Ascending aorta (tissue), 2 donors: ENCODE measurements at places on chromosomes 12 and 14. TPM values are rescaled to one million over a fixed set of nuclear protein-coding genes. Genes with fewer than 3 reads are reported as not detected.

Gene SIX4
- 1.4 TPM for total RNA-seq

Gene MSI1
- 0.11 TPM for total RNA-seq

Gene DCN
- 443 TPM for total RNA-seq

Gene KLHL33
- total RNA-seq: not detected

Gene TAS2R7
- total RNA-seq: not detected

DNA sequence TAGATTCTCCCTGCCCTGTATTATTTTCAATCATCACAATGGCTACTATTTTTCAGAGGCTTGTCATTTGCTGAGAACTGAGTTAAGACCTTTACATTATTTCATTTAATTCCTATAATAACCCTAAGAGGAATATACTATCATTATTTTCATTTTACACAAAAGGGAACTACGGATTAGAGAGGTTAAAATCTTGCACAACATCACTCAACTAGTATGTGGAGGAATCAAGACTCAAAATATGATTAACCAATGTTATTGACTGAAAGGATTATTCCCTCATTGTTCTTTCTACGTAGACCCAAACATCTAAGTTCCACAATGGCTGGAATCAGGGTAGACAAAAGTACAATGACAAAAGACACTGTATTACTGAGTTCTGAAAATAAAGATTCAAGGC is 45.0 kb downstream of the GPR65 start:
- DNase-seq: no peak

GRCh38 chr12:93419388-93420034 is 22.2 kb downstream of the UBE2N start:
- DNase-seq: no peak

GRCh38 chr12:110475426-110475825 is 6.8 kb downstream of the FAM216A start:
- no peak for DNase-seq

DNA sequence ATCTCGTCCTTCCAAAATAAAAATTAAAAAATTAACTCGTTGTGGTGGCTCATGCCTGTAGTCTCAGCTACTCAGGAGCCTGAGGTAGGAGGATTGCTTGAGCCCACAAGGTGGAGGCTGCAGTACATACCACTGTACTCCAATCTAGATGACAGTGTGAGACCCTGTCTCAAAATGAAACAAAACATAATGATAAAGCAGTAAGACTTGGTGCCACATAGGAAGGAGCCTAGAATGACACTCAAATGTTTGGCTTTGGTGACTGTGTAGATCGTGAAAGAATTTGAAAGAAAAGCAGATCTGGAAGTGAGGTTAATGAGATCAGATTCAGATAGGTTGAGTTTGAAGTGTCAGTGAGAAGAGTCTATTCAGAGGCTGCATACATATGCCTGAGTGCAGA is 150.1 kb upstream of the ATP2B1 start:
- no peak for DNase-seq

DNA sequence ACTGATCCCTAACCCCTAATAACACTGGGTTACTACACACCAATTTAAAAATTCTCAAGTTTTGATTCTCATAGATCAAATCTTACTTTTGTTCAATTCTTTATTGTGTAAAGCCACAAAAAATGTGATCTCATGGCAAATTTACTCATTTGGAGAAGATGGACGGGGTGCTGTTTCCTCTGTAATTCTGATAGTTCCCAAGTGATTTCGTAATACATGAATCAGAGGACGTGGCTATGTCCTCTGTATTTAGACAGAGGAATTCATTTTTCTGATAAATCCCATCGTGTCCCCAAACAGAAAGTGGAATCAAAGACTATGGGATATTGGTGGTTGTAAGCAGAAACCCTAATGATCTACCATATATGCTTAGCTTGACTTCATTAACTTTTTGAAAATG is 76.6 kb upstream of the GNG2 start:
- no peak for DNase-seq

- no peak for DNase-seq
Measured at GRCh38 chr14:50668826-50669143, 679 bp upstream of the SAV1 start.

DNA sequence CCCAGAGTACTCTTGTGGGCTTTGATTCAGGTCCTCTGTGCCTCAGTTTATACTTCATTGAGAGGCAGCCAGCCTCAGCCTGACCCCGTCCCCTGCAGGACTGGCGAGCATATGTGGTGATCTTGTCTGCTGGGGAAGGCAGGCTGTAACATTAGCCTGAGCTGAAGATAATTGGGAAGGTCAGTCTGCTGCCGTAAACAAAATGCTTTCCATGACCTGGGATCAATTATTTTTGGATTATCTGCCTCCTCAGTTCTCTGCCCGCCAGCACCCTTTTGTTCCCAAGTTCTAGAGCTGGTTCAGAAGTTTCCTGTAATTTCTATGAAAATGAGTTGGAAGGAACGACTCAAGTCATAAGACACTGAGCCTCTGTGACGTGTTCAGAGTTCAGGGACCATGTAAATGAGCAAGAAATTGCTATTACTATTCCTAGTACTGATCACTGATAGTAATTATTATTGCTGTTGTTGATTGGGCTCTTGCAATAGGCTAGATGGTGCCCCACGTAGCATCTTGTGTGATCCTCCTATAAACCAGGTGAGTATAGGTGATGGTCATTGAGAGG is 4.5 kb downstream of the ORAI1 start:
- no peak for DNase-seq
